ENCODE measurements at places on chromosomes 13 and 19. TPM values are rescaled to one million over a fixed set of nuclear protein-coding genes. Genes with fewer than 3 reads are reported as not detected.

Gene TSKS
- 0.81 TPM for total RNA-seq

- H3K4me3 ChIP-seq: no peak overlapping the region
- H3K27me3 ChIP-seq: no peaks in the 10 kb centered on the region
- H3K4me1 ChIP-seq: no peaks in the 10 kb centered on the region
- no peak overlapping the region for H3K27ac ChIP-seq
These were observed 7.1 kb upstream of the WDR18 start for GRCh38 chr19:977058-977464.

DNA sequence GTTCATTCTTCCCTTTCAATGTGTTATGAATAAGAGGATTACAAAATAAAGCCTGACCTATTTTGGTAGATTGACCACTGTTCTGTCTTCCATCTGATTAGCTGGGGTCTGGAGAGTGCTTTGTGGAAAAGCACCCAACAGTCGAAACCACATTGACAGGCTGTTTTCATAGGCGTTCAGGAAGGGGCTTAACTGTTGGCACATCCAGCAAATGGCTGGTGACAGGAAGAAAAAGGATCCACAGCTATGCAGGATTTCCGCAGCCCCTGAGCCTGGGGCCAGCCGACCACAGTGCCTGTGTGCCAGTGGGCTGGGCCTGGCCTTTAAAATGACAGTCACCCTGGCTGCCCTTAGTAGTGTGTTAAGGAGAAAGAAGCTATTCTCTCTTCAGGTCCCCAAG, 113.3 kb downstream of the SIPA1L3 start:
- H3K4me3 ChIP-seq: no peak overlapping the region
- no peaks in the 10 kb centered on the region for H3K27me3 ChIP-seq
- H3K4me1 ChIP-seq: peaks cover 44% of the 10 kb centered on the region
- no peak overlapping the region for H3K27ac ChIP-seq

Gene PRX
- total RNA-seq: 27.5 TPM

DNA sequence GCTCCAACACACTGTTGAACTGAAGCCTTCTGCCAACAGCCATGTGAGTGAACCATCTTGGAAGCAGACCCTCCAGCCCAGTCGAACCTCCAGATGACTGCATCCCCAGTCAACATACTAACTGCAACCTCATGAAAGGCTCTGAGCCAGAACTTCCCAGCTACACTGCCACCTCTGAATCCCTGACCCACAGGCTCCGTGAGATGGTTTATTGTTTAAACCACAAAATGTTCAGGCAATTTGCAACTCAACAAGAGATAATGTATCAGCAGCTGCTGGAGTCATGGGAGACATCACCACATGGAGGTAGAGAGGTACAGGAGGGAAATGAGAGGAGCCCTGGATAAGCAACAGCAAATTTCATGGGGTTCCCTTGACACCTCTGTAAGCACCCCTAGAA, 266.4 kb upstream of the NBEA start:
- no peaks in the 10 kb centered on the region for H3K4me1 ChIP-seq
- no peaks in the 10 kb centered on the region for H3K36me3 ChIP-seq
- H3K27me3 ChIP-seq: no peaks in the 10 kb centered on the region

DNA sequence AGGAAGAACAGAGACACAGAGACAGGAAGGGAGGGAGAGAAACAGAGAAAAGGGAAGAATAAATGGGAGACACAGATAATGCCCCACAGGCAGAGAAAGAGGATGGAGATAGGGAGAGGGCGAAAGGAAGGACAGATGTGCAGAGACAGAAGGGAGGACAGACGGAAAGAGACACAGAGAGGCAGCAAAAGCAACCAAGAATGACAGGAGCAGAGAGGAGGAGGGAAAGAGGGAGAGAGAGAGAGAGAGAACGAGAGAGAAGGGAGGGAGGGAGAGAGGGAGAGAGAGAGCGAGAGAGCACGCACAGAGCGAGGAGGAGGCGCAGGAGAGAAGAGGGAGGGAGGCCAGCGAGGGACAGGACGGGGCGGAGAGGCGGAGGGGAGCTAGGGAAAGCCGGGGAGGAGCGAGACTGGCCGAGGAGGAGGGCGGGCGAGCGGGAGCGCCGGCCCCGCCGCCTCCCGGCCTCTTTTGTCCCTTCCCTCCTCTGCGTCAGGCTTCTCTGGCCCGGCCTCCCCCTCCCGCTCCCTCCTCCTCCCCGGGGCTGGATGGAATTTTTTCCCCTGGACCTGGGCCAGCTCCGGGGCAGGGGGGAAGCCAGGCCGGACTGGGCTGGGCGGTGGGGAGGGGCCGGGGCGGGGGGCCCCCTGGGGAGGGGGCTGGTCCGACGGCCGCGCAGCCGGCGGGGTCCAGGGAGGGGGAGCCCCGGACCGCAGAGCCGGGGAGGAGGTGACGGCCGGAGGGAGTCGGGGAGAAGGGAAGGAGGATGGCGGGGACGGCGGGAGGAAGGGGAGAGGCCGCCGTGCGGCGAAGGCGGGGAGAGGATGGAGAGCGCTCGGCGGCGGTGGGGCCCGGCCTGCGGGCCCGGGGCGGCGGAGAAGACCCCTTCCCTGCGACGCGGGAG, 4.2 kb upstream of the SPACA6 start:
- peak; percentile 91 for DNase-seq
- no peaks in the 10 kb centered on the region for H3K36me3 ChIP-seq
- H3K27me3 ChIP-seq: no peaks in the 10 kb centered on the region
- H3K4me1 ChIP-seq: peaks cover 29% of the 10 kb centered on the region

- no peaks in the 10 kb centered on the region for H3K4me1 ChIP-seq
- H3K4me3 ChIP-seq: no peak overlapping the region
- no peak for DNase-seq
- H3K27me3 ChIP-seq: no peaks in the 10 kb centered on the region
These were observed 864.1 kb downstream of the DIAPH3 start for GRCh38 chr13:59299584-59299983.

GRCh38 chr13:97112446-97113152, 109.5 kb upstream of the MBNL2 start:
- no peak overlapping the region for H3K4me3 ChIP-seq
- H3K4me1 ChIP-seq: peaks cover 23% of the 10 kb centered on the region
- no peak overlapping the region for H3K27ac ChIP-seq
- no peak for DNase-seq

Gene ACOD1
- total RNA-seq: not detected

Gene USP12
- 33.7 TPM for total RNA-seq

Gene TJP3
- total RNA-seq: 42.9 TPM

Gene ZNF66
- total RNA-seq: 14.4 TPM

DNA sequence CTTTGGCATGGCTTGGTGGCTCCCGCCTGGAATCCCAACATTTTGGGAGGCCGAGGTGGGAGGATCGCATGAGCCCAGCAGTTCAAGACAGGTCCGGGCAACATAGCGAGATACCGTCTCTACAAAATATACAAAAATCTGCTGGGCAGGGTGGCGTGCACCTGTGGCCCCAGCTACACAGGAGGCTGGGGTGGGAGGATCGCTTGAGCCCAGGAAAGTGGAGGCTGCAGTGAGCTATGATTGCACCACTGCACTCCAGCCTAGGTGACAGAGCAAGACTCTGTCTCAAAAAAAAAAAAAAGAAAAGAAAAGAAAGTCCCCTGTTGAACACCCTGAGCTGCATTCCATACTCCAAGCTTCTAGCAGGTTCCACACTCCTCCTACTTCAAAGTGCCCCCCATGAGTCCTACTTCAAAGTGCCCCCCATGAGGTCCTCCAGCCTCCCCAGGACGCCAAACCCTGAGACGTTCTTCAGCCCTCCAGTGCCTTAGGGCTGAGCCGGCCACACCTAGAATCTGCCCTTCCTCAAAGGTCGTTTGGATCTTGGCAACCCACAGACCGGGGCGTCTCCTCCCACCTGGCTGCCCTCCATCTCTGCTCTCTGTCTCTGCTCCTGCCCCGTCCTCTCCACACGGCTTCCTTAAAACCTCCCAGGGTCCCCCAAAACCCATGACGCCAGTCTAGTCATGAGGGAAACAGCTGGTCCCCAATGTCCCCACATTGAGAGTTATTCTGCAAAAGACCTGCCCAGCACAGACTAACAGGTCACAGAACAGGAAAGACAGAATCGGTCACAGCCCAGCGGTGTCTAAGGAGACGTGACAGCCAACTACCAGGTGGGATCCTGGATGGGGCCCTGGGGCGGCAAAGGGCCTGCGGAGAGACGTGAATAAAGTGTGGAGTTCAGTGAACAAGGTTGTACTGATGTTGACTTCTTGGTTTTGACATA, 4.8 kb downstream of the TJP3 start:
- H3K27ac ChIP-seq: peak overlapping the region; percentile 98
- no peaks in the 10 kb centered on the region for H3K36me3 ChIP-seq
- peaks cover 43% of the 10 kb centered on the region for H3K4me1 ChIP-seq
- H3K4me3 ChIP-seq: no peak overlapping the region
- DNase-seq: peak; percentile 90
